ENCODE measurements at places on chromosomes 7 and 10.

GRCh38 chr7:5234852-5235831, 45.1 kb downstream of the WIPI2 start:
- DNase-seq: peak; percentile 74

DNA sequence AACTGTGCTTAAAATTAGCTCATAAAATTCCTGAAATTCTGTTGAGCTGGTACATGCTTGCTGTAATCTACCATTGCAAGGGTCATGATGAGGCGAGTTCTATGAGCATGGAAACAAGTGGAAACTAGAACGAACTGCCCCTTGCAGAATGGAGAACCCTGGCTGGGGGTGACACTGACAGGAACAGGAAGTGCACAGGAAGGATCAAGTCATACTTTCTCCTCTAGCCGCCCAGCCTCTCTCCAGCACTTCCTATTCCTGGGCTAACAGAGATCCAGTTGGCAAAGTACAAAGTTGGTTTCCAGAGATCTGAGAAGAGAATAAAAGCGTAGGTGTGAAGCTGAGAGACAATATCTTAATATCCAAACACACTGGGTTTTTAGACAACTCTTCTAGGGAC, 414.2 kb upstream of the PODXL start:
- no peak for DNase-seq

DNA sequence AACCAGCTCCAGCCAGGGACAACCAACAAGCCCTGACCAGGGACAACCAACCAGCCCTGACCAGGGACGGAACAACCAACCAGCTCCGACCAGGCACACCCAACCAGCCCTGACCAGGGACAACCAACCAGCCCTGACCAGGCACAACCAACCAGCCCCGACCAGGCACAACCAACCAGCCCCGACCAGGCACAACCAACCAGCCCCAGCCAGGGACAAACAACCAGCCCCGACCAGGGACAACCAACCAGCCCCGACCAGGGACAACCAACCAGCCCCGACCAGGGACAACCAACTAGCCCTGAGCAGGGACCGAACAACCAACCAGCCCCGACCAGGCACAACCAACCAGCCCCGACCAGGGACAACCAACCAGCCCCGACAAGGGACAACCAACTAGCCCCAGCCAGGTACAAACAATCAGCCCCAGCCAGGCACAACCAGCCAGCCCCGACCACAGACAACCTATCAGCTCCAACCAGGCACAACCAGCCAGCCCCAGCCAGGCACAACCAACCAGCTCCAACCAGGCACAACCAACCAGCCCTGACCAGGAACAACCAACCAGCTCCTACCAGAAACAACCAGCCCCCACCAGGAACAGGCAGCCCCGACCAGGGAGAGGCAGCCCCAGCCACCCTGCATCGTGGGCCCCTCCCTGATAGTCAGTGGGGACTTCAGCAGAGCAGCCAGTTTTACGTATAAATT, 56.4 kb downstream of the PROSER2 start:
- DNase-seq: no peak

DNA sequence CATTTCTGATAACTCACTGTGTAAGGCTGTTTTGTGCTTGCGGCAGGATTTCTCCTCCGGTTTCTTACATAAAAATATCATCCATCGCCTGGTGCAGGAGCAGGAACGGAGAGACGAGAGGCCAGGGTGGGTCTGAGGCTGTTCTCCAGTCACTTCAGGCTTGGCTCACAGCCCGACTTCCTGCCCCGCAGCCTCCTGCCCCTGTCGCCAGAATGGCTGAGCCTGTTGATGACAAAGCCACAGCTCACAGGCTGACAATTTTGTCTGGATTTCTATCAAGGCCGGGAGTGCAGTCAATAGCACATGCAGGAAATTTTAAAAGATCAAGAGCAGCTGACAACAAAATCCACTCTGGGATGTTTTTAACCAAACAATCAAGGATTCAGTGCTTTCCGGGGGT, 229.7 kb upstream of the ZNF32 start:
- DNase-seq: no peak

DNA sequence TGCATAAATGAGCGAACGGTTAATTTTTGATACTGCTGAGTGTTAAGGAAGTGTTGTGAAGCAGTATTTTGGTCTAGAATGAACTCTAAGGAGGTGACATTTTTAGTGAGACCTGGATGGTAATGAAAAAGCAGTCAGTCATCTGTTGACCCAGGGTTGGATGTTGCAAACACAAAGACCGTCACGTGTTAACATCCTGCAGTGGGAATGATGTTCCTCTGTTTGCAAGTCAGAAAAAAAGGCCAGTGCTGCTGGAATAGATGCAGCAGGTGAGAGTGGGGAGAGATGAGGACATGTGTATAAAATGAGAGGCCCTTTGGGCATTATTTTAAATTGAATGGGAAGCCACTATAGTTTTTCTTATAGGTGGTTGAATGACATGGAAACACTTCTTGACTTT, 39.3 kb downstream of the INSYN2A start:
- DNase-seq: no peak
